ENCODE measurements at places on chromosomes 4 and X.

- DNase-seq: no peak
These were observed 216.0 kb upstream of the FTHL17 start for GRCh38 chrX:31287861-31288260.

DNA sequence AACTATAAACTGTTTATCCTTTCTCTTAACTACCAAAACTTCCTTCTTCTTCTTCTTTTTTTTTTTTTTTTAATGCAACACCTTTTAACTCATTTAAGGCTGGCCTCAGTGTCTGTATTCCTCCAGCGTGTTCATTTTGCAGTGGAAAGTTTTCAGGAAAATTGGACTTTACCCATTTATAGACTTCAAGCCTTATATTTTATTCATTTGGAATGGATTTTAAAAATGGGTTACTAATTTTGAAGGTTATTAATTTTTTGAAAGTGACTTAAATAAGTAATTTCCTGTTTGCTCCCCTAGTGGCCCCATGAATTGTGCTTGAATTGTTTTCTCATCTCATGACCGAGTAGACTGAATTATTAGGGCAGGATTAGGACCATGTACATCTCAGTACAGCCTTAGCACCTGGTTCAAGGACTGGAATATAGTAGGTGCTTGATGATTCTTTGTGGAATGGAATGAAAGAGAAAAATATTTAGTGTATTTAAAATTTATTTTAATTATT lies 282.7 kb downstream of the ANKRD50 start:
- DNase-seq: no peak

DNA sequence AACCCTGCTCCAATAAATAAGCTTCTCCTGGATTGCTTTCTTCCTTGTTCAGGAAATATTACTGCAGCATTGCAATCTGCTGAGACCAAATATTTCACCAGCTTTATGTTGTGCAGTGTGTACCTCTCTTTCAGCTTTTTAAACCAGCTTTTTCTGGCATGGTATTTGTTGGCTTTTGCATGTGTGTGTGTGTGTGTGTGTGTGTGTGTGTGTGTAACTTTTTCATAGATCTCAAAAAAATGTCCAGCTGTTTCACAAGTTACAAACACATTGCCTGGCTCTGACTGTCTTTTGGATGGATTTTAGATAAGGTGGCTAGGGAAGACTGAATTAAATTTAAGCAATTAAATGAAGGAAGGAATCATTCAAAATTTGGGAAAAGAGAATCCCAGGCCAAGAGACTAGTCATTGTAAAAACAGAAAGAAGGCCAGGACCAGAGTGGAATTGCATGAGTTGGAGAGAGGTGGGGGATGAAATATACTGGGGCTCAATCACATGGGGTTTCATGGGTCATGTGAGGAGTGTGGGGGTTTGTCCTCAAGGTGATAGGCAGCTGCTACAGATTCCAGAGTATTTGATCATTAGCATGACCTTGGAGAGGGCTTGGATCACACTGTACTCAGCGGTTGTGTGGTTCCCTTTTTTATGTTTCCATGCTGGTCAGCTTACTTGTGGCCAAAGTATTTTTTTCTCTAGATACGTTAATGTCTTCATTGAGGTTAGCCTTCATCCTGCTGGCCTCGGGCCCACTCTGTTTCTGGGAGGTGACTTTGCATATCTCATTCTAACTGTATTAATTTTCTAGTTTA lies 357.7 kb upstream of the BOD1L1 start:
- DNase-seq: no peak

GRCh38 chr4:157521906-157522305 lies 301.4 kb downstream of the GRIA2 start:
- no peak for DNase-seq

DNA sequence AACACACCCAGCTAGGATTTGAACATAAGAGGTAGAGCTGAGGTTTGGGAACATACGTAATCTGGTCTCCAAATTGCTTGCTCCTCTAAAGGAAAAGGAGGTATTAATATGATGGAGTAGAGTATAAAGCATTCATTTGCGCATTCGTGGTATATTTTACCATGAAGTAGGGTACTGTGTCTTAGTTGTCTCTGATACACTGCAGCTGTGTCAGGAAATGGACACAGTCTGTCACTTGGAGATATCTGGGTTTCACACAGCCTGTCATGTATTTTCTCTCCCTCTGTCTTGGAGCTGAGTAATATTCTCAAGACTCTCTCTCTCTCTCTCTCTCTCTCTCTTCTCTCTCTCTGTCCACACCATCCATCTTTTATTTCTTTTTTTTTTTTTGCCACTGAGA lies 274.8 kb upstream of the UGT8 start:
- no peak for DNase-seq
